ENCODE measurements at places on chromosomes 2 and 18. TPM values are rescaled to one million over a fixed set of nuclear protein-coding genes. Genes with fewer than 3 reads are reported as not detected.

Gene TMEM169
- total RNA-seq, result 0.56 TPM

Gene PLEKHH2
- 0.26 TPM for total RNA-seq

Gene MEIS1
- total RNA-seq, result 0.53 TPM

DNA sequence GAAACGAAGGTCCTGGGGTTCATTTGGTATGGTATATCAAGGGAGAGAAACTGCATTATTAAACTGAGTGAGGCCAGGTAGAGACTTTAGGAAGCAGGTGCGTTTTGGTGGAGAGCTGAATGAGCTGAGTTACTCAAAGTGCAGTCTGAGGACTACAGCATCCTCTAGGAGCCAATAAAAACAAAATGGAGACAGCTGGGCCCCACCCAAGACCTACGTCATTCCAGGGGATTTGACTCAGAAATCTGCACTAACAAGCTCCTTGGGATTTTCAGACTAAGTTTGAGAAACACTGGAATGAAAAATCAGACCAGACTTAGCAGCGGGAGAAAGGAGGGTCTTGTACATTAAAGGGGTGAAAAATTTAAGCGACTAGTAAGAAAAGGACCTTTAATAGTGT is 131.5 kb downstream of the UXS1 start:
- H3K27ac ChIP-seq, result no peak overlapping the region
- H3K4me3 ChIP-seq, result no peak overlapping the region
- no peaks in the 10 kb centered on the region for H3K36me3 ChIP-seq
- peaks cover 21% of the 10 kb centered on the region for H3K27me3 ChIP-seq
- peaks cover 7% of the 10 kb centered on the region for H3K4me1 ChIP-seq
